Renal cortex interstitium (tissue), 15 donors: ENCODE measurements at places on chromosomes 6 and 20.

- DNase-seq = no peak
These were observed 174.7 kb downstream of the ZFAND3 start for GRCh38 chr6:37994223-37994622.

DNA sequence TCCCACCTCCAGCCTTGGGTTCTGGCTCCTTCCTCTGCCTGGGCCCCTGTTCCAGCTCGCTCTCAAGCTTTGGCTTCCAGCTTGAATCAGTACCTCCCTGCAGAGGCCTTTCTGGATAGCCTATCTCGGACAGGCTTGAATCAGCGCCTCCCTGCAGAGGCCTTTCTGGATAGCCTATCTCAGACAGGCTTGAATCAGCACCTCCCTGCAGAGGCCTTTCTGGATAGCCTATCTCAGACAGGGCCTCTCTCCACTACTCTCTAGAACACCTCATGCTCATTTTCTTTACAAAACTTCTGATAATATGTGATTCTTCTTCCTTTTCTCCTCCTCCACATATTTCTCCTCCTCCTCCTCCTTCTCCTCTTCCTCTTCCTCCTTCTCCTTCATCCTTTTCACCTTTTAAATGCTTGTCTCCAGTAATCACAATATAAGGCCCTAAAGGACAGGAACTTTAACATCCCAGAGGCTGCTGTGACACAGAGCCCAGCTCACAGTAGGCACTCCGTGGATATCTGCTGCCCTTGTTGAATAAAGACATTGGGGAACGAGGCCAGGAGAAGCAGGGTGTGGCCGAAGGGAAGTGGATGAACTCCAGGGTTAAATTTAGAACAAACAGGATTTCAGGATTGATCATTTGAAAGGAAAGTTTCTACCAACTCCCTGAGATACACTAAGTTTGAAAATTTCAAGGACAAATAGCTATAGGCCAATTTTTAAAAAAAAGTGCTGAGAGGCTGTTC, 9.3 kb upstream of the RPS6KA2 start:
- no peak for DNase-seq

DNA sequence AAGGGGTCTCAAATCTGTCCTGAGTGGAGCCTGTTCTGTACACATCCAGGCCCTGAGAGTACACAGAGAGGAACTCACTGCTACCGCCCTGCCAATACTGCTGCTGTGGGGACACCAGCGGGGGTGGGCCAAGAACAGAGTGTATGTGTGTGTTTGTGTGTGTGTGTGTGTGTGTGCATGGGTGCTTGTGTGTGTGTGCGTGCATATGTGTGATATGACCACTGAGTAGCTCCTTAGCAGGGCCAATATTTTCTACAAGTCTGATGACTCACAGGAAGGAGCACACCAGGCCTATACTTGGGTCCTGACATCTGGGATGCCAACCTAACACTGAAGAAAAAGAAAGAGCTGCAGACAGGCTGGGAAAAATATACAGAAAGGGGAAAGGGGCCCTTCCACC, 1.4 kb downstream of the RAET1E start:
- DNase-seq = no peak

GRCh38 chr6:22570185-22570551, 802 bp downstream of the HDGFL1 start:
- no peak for DNase-seq

- no peak for DNase-seq
These were observed 25.3 kb downstream of the CEBPB start for GRCh38 chr20:50215926-50216325.
